ENCODE measurements at places on chromosomes 6 and 20.

- DNase-seq: no peak
These were observed 39.2 kb downstream of the TMEM242 start for GRCh38 chr6:157283900-157284737.

DNA sequence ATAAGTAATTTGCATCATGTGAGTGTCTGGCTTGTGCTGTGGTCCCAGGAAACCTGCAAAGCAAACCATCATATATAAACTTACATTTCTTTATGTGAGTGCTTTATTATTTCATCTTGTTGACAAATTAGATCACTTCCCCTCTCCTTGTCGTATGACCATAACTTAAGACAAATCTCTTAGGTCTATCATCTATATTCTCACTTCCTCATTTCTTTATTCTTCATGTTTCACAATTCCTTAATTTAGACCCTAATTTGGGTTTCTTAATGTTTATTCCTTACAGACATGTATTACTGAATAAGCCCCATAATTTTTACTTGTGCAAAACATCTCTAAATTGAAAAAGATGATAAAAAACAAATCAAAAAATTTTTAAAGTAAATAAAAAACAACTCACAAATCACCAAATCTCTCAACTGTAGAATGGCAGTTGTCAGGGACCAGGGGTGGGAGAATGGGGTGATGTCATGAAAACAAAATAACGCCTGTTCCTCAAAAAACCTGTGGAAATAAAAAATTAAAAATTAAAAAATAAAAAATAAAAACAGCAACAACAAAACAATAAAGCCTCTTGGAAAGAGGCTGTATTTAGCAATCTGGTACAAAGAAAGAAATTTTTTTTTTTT is 49.5 kb upstream of the FBXO30 start:
- DNase-seq: no peak

GRCh38 chr6:165206798-165207197 is 102.6 kb downstream of the C6orf118 start:
- no peak for DNase-seq

DNA sequence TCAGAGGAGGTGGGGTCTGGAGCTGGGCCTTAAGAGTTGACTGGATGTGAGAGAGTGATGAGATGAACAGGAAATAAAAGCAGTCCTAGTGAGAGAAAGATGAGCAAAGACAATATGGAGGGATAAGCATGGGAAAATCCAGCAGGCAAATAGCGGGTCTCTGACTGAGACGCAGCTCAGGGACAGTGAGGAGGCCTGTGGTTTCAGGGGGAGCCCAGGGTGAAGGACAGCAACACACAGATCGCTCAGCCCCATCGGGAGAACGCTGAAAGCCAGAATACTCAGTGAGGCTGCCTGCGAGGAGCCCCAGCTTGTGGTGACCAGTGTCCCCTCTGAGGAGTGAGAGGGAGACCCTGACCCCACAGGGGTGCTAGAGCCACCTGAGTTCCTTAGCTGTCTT is 16.8 kb upstream of the DCDC2 start:
- DNase-seq: no peak

DNA sequence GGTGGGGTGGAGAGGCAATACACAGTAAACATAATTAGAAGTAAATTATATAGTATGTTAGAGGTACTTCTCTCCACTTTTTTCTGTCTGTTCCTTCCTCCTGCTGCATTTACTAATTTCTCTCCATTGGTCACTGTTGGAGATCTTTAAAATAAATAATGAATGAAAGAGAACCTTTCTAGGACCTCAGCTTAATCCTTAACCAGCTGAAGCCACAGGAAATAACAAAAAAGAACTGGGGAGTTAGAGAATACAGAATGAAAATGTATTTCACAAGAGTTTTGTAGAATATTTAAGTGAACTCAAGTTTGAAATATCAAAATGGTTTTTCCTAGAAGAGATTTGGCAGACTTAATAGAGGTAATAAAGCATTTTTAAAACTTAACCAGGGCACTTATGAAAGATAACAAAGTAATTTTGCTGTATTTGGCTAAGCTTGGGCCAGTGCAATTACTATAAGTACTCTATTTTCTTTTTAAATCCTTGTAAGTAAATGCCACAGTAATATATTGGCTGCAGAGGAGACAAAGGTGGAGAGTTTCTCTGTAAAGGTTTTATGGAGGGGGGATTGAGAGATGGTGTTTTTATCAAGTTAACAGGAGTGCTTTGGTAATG is 405.0 kb downstream of the CDKAL1 start:
- no peak for DNase-seq

- DNase-seq: no peak
These were observed 997.6 kb upstream of the CITED2 start for GRCh38 chr6:140372064-140372463.

GRCh38 chr6:130365166-130366106 is at the start of gene TMEM200A:
TSS of gene TMEM200A (plus strand) at chr6:130366017. CDS start at chr6:130440423, 74,406 bp downstream.
- DNase-seq: no peak
